RWPE1 (cell line): ENCODE measurements at places on chromosomes 1 and 21.

DNA sequence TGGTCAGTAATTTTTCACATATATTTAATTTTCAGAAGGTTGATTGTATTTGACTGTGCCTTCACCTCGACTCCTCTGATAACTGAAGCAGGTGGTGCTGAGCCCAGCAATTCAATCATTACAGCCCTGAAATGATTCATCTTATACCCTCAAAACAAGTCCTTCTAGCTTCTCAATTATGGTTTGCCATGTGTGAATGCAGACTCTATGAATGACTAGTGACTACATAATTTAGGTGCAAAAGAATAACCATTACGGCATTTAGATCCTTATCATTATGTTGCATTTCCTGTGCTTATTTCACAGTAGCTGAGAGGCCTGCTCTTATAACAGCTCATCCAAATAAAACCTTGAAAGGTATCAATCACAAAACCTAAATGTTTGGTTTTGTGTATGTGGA, 54.0 kb upstream of the COL11A1 start:
- DNase-seq, result no peak

DNA sequence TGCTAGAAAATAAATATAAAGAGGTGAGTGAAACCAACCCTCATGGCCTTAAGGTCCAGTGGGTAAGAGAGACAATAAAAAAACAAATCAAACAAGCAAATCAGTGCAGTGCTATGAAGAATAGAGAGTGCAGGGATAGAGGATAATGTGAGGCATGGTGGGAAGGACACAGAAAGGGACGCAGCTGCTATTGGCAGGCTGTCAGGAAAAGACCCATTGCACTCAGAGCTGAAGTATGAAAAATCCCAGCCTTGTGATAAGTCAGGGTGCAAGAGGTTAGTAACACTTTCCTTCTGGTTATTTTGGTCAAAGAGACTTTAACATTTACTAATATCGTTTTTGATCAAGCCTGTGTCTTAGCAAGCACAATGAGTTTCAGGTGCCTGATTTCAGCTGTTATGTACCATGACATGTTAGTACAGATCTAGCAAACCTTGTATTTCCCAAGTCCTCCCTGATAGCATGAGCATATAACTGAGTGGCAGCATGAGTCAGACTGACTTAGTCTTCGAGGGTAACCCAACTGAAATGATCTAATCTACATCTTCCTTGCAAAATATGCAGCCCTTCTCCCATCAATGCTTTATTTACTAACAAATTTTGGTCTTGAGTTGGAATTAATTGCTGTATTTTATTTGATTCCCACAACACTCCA, 31.7 kb downstream of the CHML start:
- peak; percentile 74 for DNase-seq

- peak; percentile 22 for DNase-seq
Measured at GRCh38 chr21:44513389-44514217, 26.4 kb downstream of the KRTAP10-1 start.

GRCh38 chr1:199510314-199510713, 517.2 kb upstream of the NR5A2 start:
- no peak for DNase-seq

DNA sequence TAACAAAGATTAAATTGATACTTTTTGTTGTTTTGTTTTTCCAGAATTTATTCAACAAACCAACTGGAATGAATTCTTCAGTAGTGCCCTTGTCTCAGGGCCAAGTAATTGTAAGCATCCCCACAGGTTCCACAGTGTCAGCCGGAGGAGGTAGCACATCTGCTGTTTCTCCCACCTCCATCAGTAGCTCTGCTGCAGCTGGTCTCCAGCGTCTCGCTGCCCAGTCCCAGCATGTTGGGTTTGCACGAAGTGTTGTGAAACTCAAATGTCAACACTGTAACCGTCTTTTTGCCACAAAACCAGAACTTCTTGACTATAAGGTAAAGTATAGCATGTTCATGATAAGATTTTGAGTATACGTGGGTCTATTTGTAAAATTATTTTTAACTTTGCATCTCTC, 118.5 kb downstream of the ZMYM4 start:
- no peak for DNase-seq

GRCh38 chr1:39076127-39076798, 50.1 kb downstream of the NDUFS5 start:
- no peak for DNase-seq

- no peak for DNase-seq
Measured at GRCh38 chr1:164093543-164093942, 465.4 kb upstream of the PBX1 start.

DNA sequence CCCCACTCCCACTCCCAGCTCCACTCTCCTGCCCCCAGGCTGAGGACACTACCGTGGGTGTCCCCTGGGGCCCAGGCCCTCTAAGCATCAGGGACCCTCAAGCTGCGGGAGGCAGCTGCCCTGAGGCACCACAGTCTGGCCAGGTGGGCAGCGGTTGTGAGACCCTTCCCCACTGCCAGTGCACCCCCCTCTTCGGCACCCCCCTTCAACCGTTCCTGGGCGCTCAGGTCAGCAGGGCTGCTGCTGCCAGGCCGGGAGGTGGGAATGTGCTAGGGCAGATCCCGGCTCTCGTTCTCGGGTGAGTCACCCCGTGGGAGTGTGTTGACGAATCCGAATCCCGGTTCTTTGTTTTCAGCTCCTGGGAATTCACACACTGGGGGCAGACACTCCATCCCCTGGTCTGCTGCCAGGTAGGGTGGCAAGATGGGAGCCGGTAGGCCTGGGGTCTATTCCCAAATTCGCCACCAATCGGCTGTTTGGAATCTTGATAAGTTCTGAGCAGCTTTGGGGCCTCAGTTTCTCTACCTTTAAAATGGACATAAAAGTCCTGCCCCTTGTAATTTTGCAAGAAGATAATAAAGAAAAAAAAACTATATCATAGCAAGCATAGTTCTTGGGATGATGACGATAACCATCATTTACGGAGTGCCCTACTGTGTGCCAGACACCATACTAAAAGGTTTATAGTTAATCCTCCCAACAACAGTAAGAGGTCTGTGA, 28.5 kb upstream of the CASZ1 start:
- peak; percentile 94 for DNase-seq

- no peak for DNase-seq
Measured at GRCh38 chr1:18849261-18849711, 10.2 kb downstream of the TAS1R2 start.

- DNase-seq, result peak; percentile 36
Measured at GRCh38 chr1:218390618-218391017, 45.5 kb downstream of the TGFB2 start.

GRCh38 chr1:30336550-30337323, 386.6 kb downstream of the MATN1 start:
- DNase-seq, result no peak

GRCh38 chr1:23661887-23662286, 29.7 kb upstream of the RPL11 start:
- DNase-seq, result peak; percentile 66

DNA sequence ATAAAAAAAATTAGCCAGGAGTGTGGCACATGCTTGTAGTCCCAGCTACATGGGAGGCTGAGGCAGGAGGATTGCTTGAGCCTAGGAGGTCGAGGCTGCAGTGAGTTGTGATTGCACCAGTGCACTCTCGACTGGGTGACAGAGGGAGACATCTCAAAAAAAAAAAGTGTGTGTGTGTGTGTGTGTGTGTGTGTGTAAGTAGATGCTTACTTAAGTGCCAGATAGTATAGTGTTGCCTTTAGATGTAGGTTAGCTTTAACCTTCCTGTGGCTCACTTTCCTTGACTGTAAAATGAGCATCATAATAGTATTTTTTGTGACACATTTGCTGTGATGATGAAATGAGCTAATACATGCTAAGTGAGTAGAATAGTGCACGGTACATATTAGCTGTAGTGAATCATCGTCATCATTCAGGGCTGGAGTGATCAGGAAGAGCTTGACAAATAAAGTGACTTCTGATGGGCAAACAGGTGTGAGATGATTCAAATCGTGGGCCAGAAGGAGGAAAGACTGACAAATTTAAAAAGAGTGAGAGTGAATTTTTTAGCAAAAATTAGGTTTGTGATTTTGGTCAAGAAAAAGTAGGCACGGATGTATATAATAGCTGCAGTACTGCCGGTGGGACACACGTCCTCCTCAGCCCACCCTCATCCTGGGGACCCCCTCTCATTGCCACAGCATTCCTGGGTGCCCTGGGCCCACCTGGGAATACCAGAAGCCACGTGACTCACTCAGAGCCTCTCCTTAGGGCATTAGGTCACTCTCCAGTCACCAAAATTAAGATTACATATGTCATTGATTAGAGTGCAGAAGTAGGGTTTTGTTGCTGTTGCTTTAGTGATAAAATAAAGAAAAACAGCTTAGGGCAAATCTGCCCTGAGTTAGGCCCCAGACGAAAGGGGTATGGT, 33.9 kb downstream of the EIF2D start:
- DNase-seq, result no peak

- no peak for DNase-seq
Measured at GRCh38 chr1:41894101-41894807, 24.5 kb downstream of the HIVEP3 start.

GRCh38 chr1:91752324-91752723, 133.6 kb downstream of the TGFBR3 start:
- no peak for DNase-seq

GRCh38 chr1:156895927-156896326, 2.4 kb downstream of the PEAR1 start:
- DNase-seq, result no peak

DNA sequence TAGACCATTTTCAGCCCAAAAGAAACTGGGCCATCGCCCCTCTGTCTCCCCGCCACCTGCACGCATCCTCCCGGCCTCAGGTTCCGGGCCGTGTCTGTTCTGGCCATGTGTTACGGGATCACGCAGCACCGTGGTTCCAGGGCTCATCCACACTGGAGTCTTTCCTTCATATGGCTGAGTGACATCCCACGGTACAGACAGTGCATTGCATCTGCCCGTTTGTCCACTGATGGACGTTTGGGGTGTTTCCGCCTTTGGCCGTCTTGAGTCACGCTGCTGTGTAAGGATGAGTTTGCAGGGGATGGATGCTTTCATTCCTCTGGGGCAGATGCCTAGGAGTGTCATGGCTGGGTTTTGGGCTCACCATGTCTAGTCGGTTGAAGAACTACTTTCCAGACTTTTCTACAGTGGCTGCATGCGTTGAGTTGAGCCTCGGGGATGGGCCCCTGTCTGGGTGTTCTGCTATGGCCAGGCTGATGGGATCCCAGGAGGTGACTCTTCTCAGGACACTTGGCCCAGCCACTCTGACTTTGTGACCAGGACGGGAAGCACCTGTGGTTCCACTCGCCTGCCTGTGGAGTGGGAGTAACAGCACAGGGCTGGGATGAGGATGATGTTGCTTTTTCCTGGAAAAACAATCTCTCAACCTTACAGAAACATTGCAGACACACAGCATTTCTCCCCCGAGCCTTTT, 16.8 kb downstream of the RRP1 start:
- DNase-seq, result no peak

GRCh38 chr1:6300342-6301048, 39.6 kb upstream of the GPR153 start:
- peak; percentile 59 for DNase-seq

DNA sequence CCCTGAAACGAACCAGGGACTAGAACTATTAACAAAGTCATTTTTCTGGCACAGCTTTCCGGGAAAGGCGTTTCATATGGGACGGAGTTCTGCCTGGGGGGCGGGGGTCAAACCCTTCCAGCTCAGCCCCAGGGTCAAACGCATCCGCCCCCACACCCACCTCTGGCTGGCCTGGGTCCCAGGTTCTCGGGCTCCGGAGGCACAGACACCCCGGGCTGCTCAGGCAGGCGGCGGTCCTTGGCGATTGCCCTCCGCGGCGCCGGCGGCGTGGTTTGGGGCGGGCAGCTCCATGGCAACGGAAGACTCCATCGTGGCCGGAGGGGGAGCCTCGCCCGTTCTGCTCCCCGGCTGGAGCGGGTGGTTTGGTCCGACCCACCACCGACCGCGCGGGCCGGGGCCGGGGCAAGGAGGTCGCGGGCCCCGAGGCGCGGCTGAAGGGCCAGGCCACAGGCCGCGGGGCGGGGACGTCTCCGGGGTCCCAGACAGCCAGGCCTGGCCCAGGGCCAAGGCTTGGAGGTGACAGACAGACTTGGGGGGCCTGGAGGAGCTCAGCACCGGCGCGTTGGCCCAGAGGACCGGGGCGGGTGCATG, at the start of gene CFAP74:
Gene CFAP74 (minus strand): TSS at position 246 of the 591 bp plus-strand sequence. CDS start 12,830 bp downstream, outside the sequence.
- no peak for DNase-seq

DNA sequence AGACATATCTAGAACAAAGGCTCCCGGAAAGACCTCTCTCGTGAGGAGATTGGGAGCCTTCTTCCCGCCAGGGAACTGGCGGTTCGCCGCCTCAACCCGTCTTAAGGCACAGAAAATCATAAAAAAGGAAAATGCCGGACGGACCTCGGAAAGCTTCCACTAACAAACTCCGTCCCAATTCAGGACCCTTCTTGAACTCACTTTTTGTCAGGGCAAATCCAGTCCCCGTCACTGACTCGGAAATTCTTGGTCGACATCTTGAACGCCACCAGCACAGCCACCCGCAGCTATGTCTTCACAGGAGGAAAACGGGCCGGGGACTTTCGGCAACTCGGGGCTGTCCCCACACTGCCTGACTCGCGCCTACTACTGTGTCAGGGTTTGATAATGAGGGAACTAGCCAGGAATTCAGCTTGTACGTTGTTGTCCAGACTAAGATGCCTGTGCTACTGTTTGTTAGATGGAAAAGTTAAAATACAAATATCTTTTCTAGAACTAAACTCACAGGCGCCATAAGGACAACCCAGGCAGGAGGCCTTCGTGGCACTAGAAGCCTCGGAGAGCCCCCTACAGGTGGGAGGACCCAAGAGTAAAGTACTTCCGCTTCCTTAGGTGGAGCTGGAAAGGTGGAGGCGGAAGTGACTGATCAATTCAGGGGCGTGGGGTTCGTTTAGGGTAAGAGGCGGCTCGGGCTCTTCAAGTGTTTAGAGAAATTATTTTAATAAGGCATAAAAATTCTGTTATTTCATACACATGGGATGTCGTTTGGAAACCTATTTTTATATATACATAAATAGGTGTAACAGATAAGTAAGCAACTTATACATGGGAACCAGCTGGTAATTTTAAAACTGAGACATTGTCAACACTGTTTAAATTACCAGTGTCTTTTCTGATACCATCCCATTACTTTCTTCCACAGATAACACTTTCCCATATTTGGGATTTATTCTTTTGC, at the start of gene ZRANB2:
Gene ZRANB2 (minus strand): TSS at position 297 of the 958 bp plus-strand sequence. CDS start 40 bp downstream, at position 257.
- peak; percentile 95 for DNase-seq

DNA sequence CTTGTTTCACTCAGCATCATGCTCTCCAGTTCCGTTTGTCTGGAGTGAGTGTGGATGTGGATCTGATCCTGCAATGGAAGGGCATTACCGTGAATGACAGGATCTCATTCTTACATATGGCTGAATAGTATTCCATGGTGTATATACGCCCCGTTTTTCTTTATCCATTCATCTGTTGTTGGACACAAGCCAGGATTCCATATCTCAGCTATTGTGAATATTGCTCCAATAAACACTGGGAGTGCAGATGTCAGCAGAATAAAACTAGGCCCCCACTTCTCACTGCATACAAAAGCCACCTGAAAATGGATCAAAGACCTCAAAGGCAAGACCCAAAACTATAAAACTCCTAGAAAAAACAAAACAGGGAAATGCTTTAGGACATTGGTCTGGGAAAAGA, 120.3 kb upstream of the TMPRSS2 start:
- no peak for DNase-seq

GRCh38 chr1:203791498-203791897, 3.9 kb upstream of the ZBED6 start:
- no peak for DNase-seq
